ENCODE measurements at places on chromosomes 11 and 22.
A peak's percentile ranks its signal among the peaks of the same experiment; 100 is the strongest.

- peak; percentile 8 for DNase-seq
These were observed 942.8 kb upstream of the TENM4 start for GRCh38 chr11:80383655-80384054.

- no peak for DNase-seq
These were observed 100.3 kb upstream of the CLPB start for GRCh38 chr11:72534371-72535193.

- no peak for DNase-seq
These were observed 2237.8 kb downstream of the LRRC4C start for GRCh38 chr11:39221550-39222138.

DNA sequence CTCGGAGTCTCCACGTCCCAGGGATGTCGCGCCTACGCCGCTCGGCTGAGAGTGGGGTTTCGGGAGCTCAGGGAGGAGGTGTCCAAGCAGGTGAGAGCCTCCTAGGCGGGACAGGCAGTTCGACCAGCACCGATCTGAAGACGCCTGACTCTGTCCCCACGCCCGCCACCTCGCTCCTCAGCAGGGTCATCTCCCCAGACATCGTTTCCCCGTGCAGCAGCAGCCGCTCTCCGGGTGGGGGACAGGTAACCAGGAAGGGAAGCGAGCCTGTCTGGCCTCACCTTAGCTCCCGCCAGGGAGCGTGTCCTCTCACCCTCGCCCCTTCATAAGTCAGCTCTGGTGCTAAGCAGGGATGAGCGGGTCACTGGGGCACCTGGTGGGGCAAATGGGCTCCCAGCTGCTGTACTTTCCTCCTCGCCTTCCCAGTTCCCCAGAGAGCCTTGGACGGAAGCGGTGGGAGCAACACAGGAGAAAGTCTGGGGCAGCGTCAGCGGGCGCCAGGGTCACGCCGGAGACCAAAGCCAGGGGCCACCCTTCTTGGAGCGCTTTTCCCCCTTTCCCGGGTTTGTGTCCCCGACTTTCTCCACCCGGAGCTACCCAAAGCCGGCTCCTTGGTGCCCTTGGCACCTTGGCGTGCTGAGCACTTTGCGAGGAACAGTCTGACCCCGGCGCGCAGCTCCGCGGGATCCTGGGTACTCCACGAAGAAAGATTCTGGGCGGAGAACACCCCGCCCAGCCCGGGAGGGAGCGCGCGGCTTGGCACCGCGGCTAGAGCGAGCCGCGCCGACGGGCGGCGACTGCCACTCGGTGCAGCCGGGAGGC lies 1.6 kb downstream of the SPON1 start:
- DNase-seq: no peak

GRCh38 chr22:33894036-33894435 lies 26.2 kb downstream of the LARGE1 start:
- no peak for DNase-seq

- DNase-seq: no peak
These were observed 6.1 kb upstream of the UPB1 start for GRCh38 chr22:24489011-24489410.

DNA sequence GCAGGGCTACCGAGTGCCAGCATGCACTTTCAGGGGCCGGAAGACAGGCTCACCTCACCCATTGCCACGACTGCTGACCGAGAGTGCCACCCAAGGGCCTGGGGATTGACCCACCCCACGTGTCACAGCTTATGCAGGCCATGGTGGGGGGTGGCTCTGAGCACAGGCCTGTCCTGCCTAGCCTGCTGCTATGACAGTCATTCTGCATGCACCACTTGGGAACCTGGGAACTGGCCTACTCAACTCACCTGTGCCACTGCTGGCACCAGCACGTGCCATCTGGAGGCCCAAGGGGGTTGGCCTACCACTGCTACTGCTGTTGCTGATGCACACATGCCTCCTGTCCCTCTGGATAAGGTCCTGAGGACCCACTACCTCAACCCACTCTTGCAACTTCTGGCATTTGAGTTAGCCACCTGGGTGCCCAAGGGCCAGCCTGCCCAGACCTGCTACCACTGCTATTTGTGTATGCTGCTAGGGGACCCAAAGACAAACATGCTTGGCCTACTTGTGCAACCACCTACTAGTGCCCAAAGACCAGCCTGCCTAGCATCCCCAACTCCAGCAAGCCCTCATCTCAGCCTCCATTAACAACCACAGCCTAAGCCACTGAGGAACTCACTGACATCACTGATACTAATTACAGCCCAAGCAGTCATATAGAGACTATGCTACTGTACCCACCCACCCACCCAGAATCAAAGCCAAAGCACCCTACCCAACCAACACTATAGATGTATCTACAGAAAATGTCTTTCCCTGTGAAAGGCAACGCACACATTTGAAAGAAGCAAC lies 59.0 kb upstream of the NARS2 start:
- DNase-seq: no peak

Measured in SJCRH30 (cell line).